ENCODE measurements at places on chromosomes 1 and 21. TPM values are rescaled to one million over a fixed set of nuclear protein-coding genes. Genes with fewer than 3 reads are reported as not detected.

DNA sequence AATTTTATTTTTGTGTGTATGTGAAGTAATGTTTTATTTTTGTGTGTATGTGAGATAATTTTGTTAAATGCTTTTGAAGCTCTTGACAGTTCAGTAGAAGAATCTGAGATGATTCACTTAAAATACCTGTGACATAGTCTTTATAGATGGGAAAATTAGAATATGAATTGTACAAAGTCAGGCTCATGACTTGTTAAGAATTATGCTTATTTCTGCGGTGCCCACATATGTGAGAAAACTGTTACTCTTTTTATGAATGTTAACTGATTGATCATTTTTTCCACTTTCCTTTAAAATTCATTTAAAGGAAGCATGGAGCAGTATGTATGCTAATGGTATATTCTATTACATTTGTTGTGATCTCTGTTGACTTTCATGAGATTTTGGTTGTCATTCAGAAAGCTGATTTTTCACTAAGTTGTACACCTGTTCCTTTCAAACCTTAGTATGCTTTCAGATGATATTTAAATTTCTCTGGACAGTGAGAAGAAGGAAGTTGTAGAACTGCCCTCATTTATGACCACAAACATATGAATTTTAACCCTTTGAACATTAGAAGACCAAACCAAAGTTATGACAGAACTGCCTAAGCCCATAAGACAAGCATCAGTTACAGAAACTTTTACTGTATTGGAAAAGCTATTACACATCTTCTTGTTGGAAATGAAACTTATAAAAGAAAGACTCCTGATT, 110.1 kb downstream of the POU2F1 start:
- H3K4me1 ChIP-seq: no peaks in the 10 kb centered on the region
- no peak overlapping the region for H3K4me3 ChIP-seq

TPRG1L gene
- total RNA-seq: 37.7 TPM

- H3K4me3 ChIP-seq: no peak overlapping the region
- no peak overlapping the region for H3K27ac ChIP-seq
- no peak for DNase-seq
- peaks cover 8% of the 10 kb centered on the region for H3K27me3 ChIP-seq
- no peaks in the 10 kb centered on the region for H3K4me1 ChIP-seq
Observed at GRCh38 chr1:14639291-14640050, 41.0 kb downstream of the KAZN start.

DNA sequence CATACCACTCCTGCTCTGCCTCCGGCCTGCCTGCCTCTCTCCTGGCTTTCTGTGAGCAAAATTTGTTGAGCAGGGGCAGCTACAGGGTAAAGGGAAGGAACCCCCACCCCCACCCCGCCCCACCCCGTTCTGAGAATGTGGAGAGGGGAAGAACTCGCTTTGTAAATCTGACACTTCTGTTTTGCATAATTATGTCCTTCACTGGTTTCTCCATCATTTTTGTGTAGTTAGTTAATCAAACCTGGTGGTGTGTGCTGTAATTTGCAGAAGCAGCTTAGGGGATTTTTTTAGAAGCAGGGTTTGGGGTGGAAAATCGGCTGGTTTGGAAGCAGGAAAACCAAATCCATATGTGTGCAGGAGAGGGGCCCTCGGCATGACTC, 58.1 kb upstream of the TMEM51 start:
- no peaks in the 10 kb centered on the region for H3K36me3 ChIP-seq
- H3K4me3 ChIP-seq: no peak overlapping the region
- peaks cover 31% of the 10 kb centered on the region for H3K27me3 ChIP-seq
- DNase-seq: no peak
- no peak overlapping the region for H3K27ac ChIP-seq

DNA sequence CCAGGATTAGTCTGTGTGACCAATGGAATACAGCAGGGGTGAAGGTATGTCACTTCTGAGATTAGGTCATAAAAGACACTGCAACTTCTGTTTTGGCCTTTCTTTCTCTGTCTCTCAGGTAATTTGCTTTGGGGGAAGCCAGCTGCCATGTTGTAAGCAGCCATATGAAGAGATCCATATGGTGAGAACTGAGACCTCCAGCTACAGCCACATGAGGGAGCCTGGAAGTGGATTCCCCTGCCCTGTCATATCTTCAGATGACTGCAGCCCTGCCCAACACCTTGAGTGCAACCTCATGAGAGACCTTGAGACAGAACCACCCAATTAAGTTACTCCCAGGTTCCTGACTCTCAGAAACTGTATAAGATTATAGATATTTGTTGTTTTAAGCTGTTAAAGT, 70.1 kb upstream of the ESRRG start:
- no peak for DNase-seq
- no peak overlapping the region for H3K4me3 ChIP-seq
- H3K36me3 ChIP-seq: no peaks in the 10 kb centered on the region
- no peak overlapping the region for H3K27ac ChIP-seq
- no peaks in the 10 kb centered on the region for H3K27me3 ChIP-seq
- no peaks in the 10 kb centered on the region for H3K4me1 ChIP-seq

- H3K4me1 ChIP-seq: peaks cover 12% of the 10 kb centered on the region
- no peaks in the 10 kb centered on the region for H3K27me3 ChIP-seq
- H3K36me3 ChIP-seq: peaks cover 3% of the 10 kb centered on the region
Observed at GRCh38 chr1:234409328-234409727, 36.1 kb downstream of the COA6 start.

GRCh38 chr1:157312082-157312812, 174.1 kb upstream of the ETV3 start:
- no peaks in the 10 kb centered on the region for H3K36me3 ChIP-seq
- H3K4me3 ChIP-seq: no peak overlapping the region
- H3K4me1 ChIP-seq: no peaks in the 10 kb centered on the region
- H3K27ac ChIP-seq: no peak overlapping the region
- DNase-seq: no peak

DNA sequence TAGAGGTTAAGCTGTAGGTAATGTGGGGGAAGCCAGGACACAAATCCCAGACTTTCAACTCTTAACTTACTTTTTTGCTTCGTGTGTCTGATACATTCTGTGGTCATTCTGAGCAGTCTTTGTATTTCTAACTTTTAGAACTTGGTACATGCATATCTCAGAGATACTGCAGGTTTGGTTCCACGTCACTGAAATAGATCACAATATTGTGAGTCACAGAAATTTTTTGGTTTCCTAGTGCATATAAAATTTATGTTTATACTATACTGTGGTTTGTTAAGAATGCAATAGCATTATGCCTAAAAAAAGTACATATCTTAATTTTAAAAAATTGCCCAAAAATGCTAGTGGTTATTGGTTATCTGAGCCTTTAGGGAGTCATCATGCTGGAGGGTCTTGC, 3.2 kb downstream of the URB2 start:
- H3K27me3 ChIP-seq: no peaks in the 10 kb centered on the region
- H3K4me3 ChIP-seq: no peak overlapping the region
- H3K27ac ChIP-seq: no peak overlapping the region
- no peak for DNase-seq
- peaks cover 16% of the 10 kb centered on the region for H3K4me1 ChIP-seq

GRCh38 chr1:59394706-59395425, 98.0 kb downstream of the FGGY start:
- H3K4me1 ChIP-seq: no peaks in the 10 kb centered on the region
- no peak for DNase-seq
- H3K36me3 ChIP-seq: no peaks in the 10 kb centered on the region
- H3K27ac ChIP-seq: no peak overlapping the region

DNA sequence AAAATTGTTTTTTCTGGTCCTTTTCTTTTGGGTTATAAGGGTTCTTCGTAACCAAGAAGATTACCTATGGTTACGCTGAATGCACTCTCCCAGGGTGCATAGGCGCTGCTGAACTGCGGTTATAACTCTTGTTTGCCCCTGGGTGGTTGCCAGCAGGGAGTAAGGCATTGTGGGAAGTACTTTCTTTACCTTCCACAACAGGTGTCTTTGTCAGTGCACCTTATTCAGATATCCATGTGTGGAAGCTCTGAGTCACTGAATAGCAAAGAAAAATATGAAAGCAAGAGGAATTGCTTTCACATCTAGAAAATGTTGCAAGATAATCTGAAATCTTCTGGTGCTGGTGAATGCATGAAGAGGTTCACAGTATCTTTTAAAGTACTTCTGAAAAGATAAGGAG, 124.4 kb upstream of the CACYBP start:
- no peak overlapping the region for H3K27ac ChIP-seq
- H3K36me3 ChIP-seq: no peaks in the 10 kb centered on the region
- DNase-seq: peak; percentile 17
- H3K27me3 ChIP-seq: no peaks in the 10 kb centered on the region
- H3K4me3 ChIP-seq: no peak overlapping the region

GRCh38 chr21:33993286-33994231, 78.0 kb upstream of the ATP5PO start:
- no peaks in the 10 kb centered on the region for H3K27me3 ChIP-seq
- no peak overlapping the region for H3K4me3 ChIP-seq
- H3K36me3 ChIP-seq: peaks cover 3% of the 10 kb centered on the region
- DNase-seq: no peak
- no peak overlapping the region for H3K27ac ChIP-seq
- peaks cover 6% of the 10 kb centered on the region for H3K4me1 ChIP-seq

TLR5 gene
- total RNA-seq: 8.1 TPM

DNA sequence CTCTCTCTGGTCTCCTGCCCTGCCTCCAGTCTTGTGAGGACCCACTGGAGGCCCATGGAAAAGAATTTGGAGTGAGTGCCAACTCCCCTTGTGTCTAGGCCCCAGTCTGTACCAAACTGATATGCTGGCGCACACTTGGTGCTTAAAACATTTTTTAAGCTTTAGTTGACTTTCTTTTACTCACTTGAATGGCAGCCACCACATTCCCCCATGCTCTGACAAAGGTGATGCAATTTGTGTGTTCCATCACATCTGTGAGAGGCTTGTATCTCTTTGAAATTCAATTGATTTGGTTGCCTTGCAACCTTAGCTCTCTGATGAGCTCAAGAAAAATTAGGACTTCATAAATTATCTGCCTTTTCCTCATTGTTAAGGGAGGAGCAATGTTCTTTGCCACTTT, 30.5 kb upstream of the WDTC1 start:
- no peaks in the 10 kb centered on the region for H3K4me1 ChIP-seq
- H3K27ac ChIP-seq: no peak overlapping the region
- DNase-seq: no peak
- H3K4me3 ChIP-seq: no peak overlapping the region

DNA sequence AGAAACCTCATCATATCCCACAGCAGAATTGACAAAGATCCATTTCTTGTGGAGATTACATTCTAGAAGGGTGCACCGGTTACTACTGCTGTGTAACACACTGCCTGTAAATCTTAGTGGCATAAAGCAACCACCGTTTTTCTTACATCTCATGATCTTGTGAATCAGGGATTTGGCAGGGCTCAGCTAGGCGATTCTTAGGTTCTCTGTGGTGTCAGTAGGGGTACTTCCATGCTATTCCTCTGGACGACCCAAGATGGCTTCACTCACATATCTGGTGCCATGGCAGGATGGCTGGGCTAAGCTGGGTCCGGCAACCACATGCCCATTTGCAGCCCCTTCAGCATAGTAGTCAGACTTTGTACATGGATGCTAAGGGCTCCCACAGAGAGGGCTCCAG, 179.8 kb upstream of the TMEM51 start:
- DNase-seq: no peak
- no peaks in the 10 kb centered on the region for H3K36me3 ChIP-seq
- H3K27me3 ChIP-seq: no peaks in the 10 kb centered on the region
- no peak overlapping the region for H3K4me3 ChIP-seq

ADCY10 gene
- total RNA-seq: 0.49 TPM

DNA sequence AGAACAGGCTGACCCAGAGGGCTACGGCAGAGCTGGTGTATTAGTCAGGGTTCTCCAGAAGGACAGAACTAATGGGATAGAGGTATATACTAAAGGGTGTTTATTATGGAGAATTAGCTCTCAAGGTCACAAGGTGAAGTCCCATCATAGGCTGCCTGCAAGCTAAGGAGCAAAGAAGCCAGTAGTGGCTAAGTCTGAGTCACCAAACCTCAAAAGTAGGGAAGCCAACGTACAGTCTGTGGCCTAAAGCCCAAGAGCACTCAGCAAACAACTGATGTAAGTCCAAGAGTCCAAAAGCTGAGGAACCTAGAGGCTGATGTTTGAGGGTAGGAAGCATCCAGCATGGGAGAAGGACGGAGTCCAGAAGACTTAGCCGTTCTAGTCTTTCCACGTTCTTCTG, 179.2 kb downstream of the BACH1 start:
- no peaks in the 10 kb centered on the region for H3K27me3 ChIP-seq
- H3K36me3 ChIP-seq: peaks cover 5% of the 10 kb centered on the region
- H3K4me1 ChIP-seq: no peaks in the 10 kb centered on the region

POU3F1 gene
- 0.72 TPM for total RNA-seq

DNA sequence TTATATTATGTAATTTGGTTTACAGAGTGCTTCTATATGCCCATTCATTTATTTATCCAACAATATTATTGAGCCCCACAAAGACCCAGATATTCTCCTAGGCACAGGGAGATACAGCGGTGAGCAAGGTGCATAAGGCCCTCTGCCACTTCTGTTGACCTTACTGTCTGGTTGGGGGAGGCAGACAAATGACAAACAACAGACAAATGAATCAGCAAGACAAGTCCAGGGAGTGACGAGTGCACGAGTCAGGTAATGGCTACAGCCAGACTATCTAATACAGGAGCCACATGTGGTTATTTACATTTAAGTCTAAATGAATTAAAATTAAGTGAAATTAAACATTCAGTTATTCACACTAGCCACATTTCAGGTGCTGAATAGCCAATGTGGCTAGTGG, 22.0 kb upstream of the BCAR3 start:
- H3K36me3 ChIP-seq: no peaks in the 10 kb centered on the region
- no peak for DNase-seq
- peaks cover 4% of the 10 kb centered on the region for H3K27me3 ChIP-seq
- no peak overlapping the region for H3K27ac ChIP-seq
- peaks cover 1% of the 10 kb centered on the region for H3K4me1 ChIP-seq
- H3K4me3 ChIP-seq: no peak overlapping the region

ALDH9A1 gene
- 34.7 TPM for total RNA-seq

DNA sequence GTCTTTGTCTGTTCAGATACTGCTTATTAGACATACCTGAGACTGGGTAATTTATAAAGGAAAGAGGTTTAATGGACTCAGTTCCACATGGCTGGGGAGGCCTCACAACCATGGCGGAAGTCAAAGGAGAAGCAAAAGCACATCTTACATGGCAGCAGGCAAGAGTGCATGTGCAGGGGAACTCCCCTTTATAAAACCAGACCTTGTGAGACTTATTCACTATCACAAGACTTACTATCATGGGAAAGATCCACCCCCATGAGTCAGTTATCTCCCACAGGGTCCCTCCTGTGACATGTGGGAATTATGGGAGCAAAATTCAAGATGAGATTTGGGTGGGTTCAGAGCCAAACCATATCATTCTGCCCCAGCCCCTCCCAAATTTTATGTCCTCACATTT, 7.1 kb upstream of the PSMA5 start:
- no peak for DNase-seq
- peaks cover 4% of the 10 kb centered on the region for H3K27me3 ChIP-seq
- H3K4me3 ChIP-seq: no peak overlapping the region
- H3K4me1 ChIP-seq: no peaks in the 10 kb centered on the region
- no peak overlapping the region for H3K27ac ChIP-seq

DNA sequence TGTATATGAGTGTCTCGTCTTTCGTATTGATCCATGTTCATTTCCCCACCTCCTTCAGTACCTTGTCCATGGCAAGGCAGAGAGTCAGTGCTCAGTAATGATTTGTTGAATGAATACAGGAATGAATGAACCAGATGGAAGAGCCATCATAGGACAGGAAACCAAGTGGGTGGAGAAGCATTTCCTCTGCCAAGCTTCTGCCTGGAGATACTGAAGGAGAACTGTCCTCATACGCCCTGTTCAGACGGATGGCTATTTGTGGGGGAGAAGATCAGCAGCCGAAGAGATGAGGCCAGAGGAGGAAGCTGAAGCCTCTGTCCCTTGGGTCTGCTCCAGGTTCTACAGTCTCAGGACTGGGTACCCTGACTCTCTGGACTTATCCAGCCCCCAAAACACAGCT, 5.8 kb downstream of the FAM43B start:
- no peaks in the 10 kb centered on the region for H3K4me1 ChIP-seq
- DNase-seq: no peak
- H3K4me3 ChIP-seq: no peak overlapping the region
- peaks cover 8% of the 10 kb centered on the region for H3K27me3 ChIP-seq
- no peak overlapping the region for H3K27ac ChIP-seq

GALE gene
- total RNA-seq: 9.8 TPM

Data from T-cell (primary cell).